Stimulated activated CD4-positive, alpha-beta T cell treated with anti-CD3 and anti-CD28 coated beads, Interleukin-1b, Interleukin-23, amount 100 ng/mL, for 1 hour (primary cell): ENCODE measurements at places on chromosomes 11 and 22.

- no peak for DNase-seq
These were observed 165.9 kb upstream of the NCAM1 start for GRCh38 chr11:112795142-112795815.

GRCh38 chr22:42645341-42645937 is 3.8 kb downstream of the CYB5R3 start:
- DNase-seq = no peak

DNA sequence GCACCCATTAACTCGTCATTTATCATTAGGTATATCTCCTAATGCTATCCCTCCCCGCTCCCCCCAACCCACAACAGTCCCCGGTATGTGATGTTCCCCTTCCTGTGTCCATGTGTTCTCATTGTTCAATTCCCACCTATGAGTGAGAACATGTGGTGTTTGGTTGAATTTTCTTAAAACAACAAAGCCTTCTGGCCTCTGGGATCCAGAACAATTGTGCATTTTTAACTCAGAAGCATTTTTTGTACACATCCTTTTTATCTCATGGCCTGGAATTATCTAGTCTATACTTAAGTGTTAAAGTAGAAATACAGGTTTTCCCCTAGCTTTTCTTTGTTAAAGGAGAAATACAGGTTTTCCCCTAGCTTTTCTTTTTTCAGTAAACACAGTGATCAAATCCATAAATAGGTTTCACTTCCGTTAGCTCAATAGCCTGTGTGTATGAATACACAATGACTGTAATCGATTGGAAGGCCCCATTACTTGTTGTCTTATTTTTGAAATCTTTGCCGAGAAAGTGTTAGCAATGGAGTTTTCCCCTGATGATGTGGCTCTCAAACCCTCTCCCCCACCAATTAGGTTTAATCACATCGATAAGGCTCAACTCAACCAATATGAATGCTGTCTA is 125.6 kb upstream of the PITPNB start:
- DNase-seq = no peak

GRCh38 chr22:17672417-17672991 is 33.9 kb downstream of the BCL2L13 start:
- DNase-seq = no peak

- DNase-seq = peak; percentile 60
These were observed 9.1 kb downstream of the PRR33 start for GRCh38 chr11:1882265-1883238.

- no peak for DNase-seq
These were observed 83.9 kb downstream of the AMOTL1 start for GRCh38 chr11:94851864-94852636.

DNA sequence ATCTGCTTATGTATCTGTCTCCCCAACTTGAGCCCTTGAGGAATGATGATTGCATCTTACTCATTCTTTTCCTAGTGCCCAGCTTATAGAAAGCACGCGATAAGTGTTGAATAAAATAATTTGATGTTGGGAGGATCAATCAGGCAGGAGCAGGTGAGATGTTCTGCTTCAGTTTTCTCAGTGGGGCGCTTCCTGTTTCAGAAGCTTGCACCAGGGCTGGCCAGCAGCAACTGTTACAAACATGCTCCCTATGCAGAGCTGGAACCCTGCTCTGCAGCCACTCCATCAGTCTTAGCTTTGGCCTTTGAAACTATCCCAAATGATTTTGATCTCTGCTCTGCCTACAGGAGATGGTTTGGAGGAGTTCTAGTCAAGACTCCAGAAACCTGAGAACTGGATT is 3.9 kb downstream of the ENDOD1 start:
- DNase-seq = no peak
